ENCODE measurements at places on chromosomes 4 and X.

GRCh38 chr4:163395758-163396157, 52.1 kb downstream of the NPY5R start:
- DNase-seq = no peak
- H3K36me3 ChIP-seq = no peaks in the 10 kb centered on the region
- H3K27ac ChIP-seq = no peak overlapping the region
- H3K4me3 ChIP-seq = no peak overlapping the region

- H3K36me3 ChIP-seq = peaks cover 4% of the 10 kb centered on the region
- H3K27me3 ChIP-seq = no peaks in the 10 kb centered on the region
- no peak for DNase-seq
- H3K27ac ChIP-seq = no peak overlapping the region
- no peak overlapping the region for H3K4me3 ChIP-seq
- peaks cover 9% of the 10 kb centered on the region for H3K4me1 ChIP-seq
Observed at GRCh38 chr4:3324093-3324815, 31.4 kb downstream of the RGS12 start.

DNA sequence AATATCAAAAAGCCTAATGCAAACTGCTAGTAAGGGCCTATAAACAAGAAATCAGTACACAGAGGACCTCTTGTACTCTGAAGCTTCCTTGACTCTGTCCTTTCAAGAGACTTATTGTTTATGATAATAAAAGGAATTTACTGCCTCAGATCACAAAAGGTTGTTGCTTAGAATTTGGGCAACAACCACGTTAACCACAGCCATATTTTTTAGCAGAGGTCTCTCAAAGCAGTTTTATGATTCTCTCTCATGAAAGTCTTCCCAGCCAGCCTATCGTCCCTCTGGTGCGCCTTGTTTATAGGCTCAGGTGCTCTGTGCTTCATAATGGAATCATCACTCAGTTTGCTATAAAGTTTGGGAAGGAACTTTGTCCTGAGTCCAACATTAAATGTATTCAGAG, 270.6 kb downstream of the RCHY1 start:
- peaks cover 2% of the 10 kb centered on the region for H3K27me3 ChIP-seq
- no peak for DNase-seq
- H3K36me3 ChIP-seq = no peaks in the 10 kb centered on the region
- H3K4me3 ChIP-seq = no peak overlapping the region

- H3K36me3 ChIP-seq = no peaks in the 10 kb centered on the region
- DNase-seq = no peak
- no peak overlapping the region for H3K27ac ChIP-seq
- H3K4me1 ChIP-seq = no peaks in the 10 kb centered on the region
- no peaks in the 10 kb centered on the region for H3K27me3 ChIP-seq
Observed at GRCh38 chrX:20727447-20727846, 460.7 kb upstream of the RPS6KA3 start.

DNA sequence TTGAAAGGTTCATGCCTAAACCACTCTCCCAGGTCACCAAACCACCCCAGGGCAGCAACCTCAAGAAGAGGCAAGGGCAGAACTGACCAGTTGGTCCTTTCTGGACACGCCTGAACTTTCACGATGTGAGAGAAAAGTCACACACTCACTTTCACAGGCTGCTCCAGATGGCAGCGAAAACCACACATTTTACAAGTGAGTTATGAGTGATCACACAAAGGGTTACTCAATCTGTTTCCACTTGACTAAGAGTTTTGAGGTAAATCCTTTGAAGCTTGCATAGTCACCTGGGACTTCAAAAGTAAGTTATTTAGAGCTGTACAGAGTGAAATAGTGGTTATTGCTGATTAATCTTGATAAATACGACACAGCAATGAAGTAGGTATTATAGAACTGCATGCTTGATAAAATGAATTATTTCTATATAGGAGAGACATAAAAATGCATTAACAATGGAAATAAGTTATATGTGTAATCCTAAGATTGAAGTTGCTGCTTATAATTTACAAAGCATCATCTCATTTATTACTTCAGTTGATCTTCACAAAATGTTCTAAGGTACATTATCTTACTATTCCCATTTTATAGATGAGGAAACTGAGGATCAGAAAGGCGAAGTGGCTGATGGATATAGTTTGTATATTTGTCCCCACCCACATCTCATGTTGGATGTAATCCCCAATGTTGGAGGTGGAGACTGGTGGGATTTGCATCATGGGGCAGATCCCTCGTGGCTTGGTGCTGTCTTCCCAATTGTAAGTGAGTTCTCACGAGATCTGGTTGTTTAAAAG, 103.0 kb upstream of the KLF3 start:
- no peak overlapping the region for H3K4me3 ChIP-seq
- peaks cover 9% of the 10 kb centered on the region for H3K4me1 ChIP-seq
- DNase-seq = no peak
- H3K36me3 ChIP-seq = peaks cover 2% of the 10 kb centered on the region
- no peak overlapping the region for H3K27ac ChIP-seq
- H3K27me3 ChIP-seq = peaks cover 3% of the 10 kb centered on the region

- H3K4me3 ChIP-seq = no peak overlapping the region
- H3K4me1 ChIP-seq = no peaks in the 10 kb centered on the region
- H3K36me3 ChIP-seq = peaks cover 5% of the 10 kb centered on the region
- H3K27ac ChIP-seq = no peak overlapping the region
- H3K27me3 ChIP-seq = peaks cover 2% of the 10 kb centered on the region
- DNase-seq = no peak
Observed at GRCh38 chr4:17030543-17030942, 132.1 kb upstream of the LDB2 start.

- peaks cover 3% of the 10 kb centered on the region for H3K4me1 ChIP-seq
- DNase-seq = no peak
- H3K27ac ChIP-seq = no peak overlapping the region
Observed at GRCh38 chr4:61958591-61958990, 758.5 kb downstream of the ADGRL3 start.

GRCh38 chr4:5892323-5893003, 423 bp downstream of the CRMP1 start:
- H3K4me3 ChIP-seq = peak overlapping the region; percentile 97
- DNase-seq = peak; percentile 65
- peaks cover 41% of the 10 kb centered on the region for H3K4me1 ChIP-seq
- H3K36me3 ChIP-seq = peaks cover 13% of the 10 kb centered on the region

All from glutamatergic neuron (in vitro differentiated cells).